ENCODE measurements at places on chromosomes 3 and 15. TPM values are rescaled to one million over a fixed set of nuclear protein-coding genes. Genes with fewer than 3 reads are reported as not detected.
A peak's percentile ranks its signal among the peaks of the same experiment; 100 is the strongest.

- DNase-seq: no peak
Measured at GRCh38 chr3:99119385-99119784, 217.9 kb upstream of the DCBLD2 start.

The CEMIP gene
- 3.5 TPM for polyA plus RNA-seq

DNA sequence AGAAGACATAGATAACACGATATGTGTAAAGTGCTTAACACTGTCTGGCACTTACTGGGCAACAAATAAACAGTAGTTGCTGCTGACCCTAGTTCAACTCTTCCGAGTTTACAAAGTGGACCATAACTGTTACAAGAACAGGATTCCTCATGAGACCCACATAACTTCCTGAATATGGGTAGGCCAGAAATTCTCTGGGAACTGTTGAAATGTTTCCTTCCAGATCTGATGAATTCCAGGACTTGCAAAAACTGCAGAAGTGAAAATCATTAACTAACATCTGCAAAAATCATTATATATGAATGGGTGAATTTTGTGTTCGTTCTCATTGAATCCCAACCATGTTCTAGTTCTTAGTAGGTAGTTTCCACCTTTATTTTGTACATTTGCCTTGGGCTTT lies 181.7 kb upstream of the MME start:
- no peak for DNase-seq

The TMEM212 gene
- polyA plus RNA-seq: 0.09 TPM

GRCh38 chr3:40782111-40782721 lies 257.5 kb downstream of the ZNF621 start:
- no peak for DNase-seq

GRCh38 chr3:52246264-52246620 lies 683 bp downstream of the PPM1M start:
- DNase-seq: no peak

DNA sequence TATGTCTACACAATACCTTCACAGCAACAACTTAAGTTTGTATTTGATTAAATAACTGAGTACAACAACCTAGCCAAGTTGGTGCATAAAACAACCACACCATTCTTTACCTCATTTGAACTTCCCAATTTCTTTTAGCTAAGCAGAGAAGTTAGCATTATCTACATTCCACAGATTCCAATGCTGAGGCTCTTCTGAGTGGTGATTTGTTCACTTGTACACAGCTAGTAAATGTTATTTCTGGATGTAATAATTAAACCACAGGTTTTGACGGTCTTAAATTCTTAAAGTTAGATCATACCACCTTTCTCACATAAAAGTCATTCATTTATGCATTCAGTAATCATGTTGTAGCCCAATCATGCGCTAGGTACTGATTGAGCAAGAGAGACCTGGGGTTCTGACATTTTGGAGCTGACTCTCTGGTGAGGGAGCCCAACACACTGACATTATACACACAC lies 102.5 kb downstream of the SST start:
- no peak for DNase-seq

DNA sequence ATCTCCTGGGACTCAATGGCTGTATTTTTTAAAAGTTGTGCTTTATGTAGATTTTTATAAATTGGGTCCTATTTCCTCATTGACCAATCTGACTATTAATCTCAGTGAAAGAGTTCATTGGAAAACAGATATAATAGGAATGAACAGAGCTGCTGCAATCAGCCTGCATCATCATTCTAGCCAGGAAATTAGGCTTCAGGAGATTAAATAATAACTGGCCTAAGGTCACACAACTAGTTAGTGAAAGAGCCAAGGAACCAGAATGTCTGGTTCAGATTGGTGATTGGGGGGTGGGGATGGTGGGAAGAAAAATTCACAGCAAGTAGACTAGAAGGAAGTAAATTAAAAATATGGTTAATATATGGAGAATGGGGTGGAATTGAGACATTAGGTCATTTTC lies 180.9 kb upstream of the ROPN1 start:
- peak; percentile 25 for DNase-seq

The FOXB1 gene
- 0.19 TPM for polyA plus RNA-seq

DNA sequence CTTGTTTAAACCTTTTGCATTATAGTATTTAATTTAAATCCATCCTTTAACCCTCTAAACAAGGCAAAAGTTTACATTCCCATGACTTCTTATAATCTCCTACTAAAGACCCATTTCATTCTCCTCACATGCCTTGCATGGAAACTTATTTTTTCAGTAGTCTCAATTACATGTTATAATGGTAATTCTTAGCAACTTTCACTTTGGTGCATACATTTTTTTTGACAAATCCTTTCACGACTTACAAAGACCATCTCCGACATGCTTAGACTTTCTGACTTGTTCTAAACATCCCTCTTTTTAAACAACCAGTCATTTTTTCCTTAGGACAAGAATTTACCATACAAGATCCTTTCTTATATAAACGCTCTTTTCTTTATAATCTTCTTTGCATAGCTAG lies 615.4 kb upstream of the GBE1 start:
- DNase-seq: no peak

DNA sequence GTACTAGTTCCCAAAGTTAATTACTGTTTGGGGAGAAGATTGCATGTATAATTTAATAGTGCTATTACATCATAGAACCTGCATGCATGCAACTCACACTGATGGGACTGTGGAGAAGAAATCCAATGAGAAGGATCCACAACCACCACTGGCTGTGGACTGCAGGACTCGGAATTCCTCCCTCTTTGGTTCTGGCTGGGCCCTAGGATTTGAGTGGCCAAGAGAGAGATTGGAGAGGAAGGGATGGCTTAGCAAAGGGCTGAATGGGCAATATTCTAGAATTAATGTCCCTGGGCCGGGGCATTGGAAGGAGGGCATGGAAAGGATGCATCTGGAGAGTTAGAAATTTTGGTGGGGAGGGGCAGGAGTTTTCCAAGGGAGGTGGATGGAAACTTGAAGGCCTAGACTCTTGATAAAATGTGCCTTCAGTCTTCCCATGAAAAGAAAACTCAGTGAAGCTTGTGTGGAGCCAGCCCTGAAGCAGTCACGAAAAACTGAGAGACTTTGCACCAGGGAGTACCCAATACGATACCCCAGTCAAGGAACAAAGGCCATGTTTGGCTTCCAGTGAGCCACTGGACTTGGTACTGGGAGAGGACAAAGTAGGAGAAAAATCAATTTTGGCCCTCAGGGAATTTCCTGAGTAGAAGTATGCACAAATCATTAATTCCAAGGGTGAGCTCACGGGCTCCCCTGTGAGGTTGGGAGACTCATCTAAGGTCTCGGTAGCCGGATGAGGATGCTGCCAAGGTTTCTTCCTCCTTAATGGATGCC lies 31.4 kb upstream of the TPM1 start:
- no peak for DNase-seq

- DNase-seq: no peak
Measured at GRCh38 chr15:90165659-90166489, 35.3 kb upstream of the SEMA4B start.

DNA sequence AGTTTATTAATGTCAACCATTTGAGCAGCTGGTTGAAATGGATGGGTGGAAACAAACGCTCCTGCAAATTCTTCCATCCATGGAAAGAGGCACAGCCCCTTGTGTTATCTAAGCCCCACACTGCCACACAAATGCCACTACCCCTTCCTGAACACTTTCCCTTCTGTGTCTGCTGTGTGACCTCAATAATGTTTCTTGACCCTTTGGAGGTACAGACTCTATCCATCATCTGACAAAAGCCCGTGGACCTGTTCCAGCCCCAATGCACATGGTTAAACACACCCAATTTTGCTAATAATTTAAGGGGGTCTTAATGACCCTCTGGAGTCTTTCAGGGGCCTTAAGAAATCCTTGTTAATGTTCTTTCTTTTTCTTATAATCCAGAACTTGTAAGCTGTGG lies 482.2 kb upstream of the CFAP20DC start:
- DNase-seq: no peak

- no peak for DNase-seq
Measured at GRCh38 chr3:99929745-99930139, 112.1 kb downstream of the CMSS1 start.

The PIF1 gene
- 12.7 TPM for polyA plus RNA-seq

DNA sequence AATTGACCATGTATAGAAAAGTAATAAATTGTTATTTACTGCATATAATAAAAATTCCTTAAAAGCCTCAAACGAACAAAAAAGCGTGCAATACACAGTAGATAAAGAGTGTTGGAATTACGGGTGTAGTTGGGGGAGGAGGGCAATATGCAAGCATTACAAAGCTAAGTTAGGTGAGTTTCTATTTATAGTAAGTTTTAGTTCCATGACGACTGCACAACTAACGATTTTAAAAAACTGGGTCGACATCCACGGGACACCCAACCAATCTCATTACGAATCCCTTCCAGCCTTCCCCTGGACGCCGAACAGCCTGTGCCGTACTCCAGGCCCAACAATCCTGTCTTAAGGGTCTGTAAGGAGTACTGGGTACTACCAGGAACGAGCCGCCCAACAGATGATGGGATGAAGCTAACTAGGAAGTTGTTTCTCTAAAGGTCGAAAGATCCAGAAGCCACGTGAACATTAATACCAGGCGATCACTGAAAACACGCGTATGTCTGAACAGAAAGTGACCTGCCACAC lies 677 bp downstream of the POLQ start:
- no peak for DNase-seq

The TIMP4 gene
- 1.4 TPM for polyA plus RNA-seq

The SLC22A14 gene
- polyA plus RNA-seq: 0.66 TPM

DNA sequence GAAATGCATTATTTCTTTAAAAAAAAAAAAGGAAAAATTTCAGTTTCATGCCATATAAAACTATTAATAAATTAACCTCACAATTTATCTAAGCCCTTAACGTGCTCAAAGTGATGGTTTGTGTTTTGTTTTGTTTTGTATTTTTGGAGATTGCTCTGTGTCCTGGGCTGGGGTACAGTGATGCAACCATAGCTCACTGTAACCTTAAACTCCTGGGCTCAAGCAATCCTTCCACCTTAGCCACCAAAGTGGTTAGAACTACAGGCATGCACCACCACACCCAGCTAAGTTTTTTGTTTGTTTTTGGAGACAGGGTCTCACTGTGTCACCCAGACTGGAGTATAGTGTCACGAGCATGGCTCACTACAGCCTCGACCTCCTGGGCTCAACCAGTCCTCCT lies 180.7 kb downstream of the UBE2E2 start:
- no peak for DNase-seq

- no peak for DNase-seq
Measured at GRCh38 chr15:25900901-25901300, 37.8 kb upstream of the ATP10A start.

GRCh38 chr3:32973982-32974381 lies 22.5 kb downstream of the CCR4 start:
- DNase-seq: no peak

GRCh38 chr3:111152496-111152895 lies 80.9 kb downstream of the NECTIN3 start:
- no peak for DNase-seq

DNA sequence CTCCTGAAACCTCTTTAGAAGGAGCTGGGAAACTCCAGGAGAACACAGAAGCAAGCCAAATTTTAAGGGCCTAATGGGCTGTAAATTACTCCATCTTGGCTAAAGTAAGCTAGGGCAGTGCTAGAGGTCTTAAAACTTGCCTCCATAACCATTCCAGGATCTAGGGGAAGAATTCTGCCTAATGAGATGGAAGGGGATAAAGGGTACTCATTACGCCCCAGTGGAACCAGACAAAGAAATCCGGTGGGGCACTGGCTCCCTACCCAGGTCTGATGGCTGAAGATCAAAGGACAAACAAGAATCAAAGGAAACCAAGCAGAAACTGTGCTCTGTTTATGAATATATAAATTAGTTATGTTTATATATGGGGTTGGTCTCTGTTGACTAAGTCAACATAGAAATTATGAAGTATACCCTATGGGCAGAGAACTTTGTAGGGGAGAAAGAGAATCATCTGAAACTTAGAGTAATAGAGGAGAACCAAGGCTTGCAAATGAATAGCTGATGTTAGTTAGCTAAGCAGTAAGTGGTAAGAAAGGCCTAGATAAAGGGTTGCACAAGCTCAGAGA lies 57.8 kb downstream of the NCEH1 start:
- DNase-seq: no peak

The MIX23 gene
- polyA plus RNA-seq: 70.6 TPM

- DNase-seq: no peak
Measured at GRCh38 chr3:73765878-73766545, 141.3 kb upstream of the PDZRN3 start.

- no peak for DNase-seq
Measured at GRCh38 chr3:51578238-51578637, 39.7 kb downstream of the RAD54L2 start.

The C3orf18 gene
- polyA plus RNA-seq: 16.0 TPM

The PRSS50 gene
- polyA plus RNA-seq: 2.9 TPM

The SNX4 gene
- polyA plus RNA-seq: 77.3 TPM

- DNase-seq: no peak
Measured at GRCh38 chr3:46029953-46030543, 2.8 kb upstream of the XCR1 start.

The ARPC4 gene
- polyA plus RNA-seq: 113 TPM

The C15orf62 gene
- polyA plus RNA-seq: 5.2 TPM

DNA sequence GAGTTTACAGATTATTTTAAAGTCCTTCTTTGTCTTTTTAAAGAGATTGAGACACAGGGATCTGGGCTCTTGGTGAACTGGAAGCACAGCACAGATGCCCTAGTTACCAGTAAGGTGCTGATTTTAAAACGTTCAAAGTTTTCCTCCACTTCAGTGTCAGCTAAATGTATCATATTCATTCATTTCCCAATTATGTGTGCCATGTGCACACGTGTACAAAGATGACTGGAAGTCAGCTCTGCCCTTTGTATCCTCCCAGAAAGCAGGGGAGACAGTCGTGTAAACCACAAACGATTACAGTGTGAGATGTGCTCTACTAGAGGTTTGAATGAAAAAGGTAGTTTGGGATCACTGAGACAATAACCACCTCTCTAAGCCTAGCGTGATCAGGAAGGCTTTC lies 730 bp downstream of the ZKSCAN7 start:
- peak; percentile 3 for DNase-seq

DNA sequence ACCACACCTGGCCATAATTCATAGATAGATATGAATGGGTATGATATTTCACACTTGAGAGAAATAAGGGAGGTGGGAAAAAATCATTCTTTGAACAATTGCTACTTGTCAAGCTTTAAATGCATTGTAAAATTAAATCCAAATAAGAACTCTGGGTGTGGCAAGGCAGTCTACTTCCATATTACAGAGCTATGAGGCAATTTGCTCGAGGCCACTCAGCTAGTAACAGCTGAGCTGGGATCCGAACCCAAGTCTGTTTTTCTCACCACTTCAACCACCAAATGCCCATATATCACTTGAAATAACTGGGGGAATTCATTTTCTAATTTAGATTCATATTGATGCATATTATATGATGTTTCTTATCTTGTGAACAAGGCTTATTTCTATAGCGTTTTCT lies 482.2 kb upstream of the ADAMTS9 start:
- no peak for DNase-seq

The DPPA2 gene
- 0.92 TPM for polyA plus RNA-seq
